Stimulated activated CD4-positive, alpha-beta T cell treated with anti-CD3 and anti-CD28 coated beads, TNF-alpha, amount 100 ng/mL, for 24 hours (primary cell): ENCODE measurements at places on chromosomes 12 and 14.
A peak's percentile ranks its signal among the peaks of the same experiment; 100 is the strongest.

DNA sequence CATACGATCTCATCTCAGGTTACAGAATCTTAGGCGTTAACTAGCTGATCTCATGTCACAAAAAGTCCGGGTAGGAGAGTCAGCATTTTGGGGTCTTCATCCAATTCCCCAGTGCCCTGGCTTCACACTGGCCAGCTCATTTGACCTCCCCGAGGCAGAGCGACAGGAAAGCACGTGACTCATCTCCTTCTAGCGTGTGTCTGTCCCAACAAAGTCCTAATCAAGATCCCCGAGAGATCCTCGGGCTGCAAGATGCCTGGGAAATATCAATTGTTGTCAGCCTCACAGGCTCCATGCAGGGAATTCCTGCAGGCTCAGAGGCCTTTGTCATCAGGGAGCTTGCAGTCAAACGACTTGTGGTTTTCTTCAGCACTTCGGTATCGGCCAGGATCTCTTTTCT is 57.5 kb downstream of the ZNF664 start:
- no peak for DNase-seq

DNA sequence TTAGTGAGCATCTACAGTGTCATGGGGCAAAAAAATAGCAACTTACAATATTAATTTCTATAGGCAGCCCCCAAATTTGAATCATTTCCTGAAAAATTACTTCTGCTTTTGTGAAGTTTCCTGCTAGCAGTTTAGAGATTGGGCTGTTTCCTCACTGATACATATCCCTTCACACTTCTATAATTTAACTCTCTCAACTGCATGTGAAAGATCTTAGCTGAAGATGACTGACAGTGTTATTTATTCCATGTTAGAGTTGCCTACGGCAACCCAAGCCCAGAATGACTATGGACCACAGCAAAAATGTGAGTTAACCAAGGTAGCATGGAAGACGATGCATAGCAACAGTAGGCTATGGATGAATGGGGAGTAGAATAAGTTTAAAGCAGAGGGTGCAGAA is at the start of gene KLRG1:
Gene KLRG1 (plus strand): TSS at position 134 of the 400 bp plus-strand sequence. CDS start 90 bp downstream, at position 224.
- DNase-seq = no peak

DNA sequence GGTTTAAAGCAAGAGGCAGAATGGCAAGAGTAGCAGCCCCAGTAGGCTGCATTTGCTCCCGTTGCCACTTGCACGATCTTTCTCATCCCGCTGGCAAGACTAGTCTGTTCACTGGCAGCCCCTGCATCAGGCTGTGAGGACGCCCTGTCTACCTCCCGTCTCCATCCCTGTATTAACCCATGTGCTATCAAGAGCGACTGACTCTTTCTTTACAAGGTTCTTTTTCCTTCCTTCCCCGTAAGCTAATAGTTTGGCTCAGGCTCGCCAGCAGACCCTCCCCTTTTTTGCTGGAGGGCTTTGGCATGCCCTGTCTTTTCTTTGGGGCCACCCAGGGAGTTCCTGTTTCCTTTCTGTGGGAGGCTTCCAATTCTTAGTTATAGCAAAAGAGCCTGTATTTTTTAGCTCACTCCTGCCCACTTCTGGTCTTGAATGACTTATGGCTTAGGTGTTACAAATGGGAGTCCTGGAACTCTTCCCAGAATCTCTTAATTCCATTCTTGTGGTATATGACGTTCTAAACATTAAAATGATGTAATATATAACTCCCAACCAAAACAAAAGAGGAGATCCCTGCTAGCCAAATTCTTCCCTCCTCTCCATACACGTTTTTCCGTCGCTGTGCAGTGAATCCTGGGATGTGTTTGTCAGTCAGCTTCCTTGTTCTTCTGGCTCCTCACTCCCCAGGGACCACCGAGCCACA is 149.0 kb downstream of the PRKCH start:
- no peak for DNase-seq

DNA sequence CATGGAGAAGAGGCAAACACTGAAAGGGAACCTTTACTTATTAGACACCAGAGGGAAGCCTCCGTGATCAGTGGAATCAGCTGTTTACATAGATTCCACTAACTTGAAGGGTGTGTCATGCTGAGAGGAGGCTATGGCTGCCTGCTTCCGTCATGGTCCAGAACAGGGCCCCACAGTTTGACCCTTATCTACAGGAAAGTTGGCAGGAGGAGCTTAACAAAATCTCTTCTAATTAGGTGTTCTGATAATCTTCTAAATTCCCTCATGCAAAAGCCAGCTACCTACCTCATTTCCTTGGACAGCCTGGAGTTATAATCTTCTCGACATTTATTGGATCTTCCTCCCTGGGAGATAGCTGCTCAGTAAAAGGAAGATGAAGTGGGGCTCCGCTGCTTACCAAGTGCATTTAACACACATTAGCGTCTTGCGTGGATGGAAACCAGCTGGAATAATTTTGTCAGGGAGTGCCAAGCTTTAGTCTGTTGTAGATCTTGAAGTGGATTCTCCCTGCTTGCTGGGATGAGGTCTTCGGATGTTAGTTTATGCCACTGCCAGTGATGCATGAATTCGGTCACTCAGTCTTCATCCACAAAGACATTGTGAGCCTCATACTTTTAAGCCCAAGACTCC is 171.0 kb downstream of the PAH start:
- DNase-seq = no peak

DNA sequence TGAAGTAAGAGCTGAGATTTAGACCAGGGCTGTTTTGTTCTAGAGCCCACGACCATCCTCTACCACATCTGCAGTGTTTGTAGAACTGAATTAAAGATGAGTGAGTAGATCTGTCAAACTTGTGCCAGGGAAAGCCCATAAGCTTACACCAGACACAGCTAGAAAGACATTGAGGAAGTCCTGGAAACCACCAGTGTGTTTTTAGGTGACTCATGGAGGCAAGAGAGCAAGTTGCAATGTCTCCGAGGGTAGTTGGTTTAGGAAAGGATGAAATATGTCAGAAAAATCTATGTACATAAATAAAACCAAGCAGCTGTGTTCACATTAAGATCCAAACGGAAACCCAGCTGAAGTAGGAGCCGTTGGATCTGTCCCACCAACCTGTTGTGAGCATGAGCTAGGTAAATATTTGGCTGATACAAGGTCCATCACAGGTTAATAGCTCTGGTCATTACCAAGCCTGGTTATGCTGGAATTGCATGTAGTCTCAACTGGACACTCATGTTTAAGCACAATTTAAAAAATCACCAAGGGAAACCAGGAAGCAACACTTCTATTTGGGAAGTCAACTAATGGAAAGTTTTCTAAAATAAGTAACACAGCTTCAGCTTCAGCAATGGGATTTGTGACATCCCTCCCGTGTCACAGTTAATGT is 49.9 kb upstream of the PLEKHG3 start:
- no peak for DNase-seq

- DNase-seq = no peak
Observed at GRCh38 chr12:119681728-119682638, 14.1 kb downstream of the PRKAB1 start.

DNA sequence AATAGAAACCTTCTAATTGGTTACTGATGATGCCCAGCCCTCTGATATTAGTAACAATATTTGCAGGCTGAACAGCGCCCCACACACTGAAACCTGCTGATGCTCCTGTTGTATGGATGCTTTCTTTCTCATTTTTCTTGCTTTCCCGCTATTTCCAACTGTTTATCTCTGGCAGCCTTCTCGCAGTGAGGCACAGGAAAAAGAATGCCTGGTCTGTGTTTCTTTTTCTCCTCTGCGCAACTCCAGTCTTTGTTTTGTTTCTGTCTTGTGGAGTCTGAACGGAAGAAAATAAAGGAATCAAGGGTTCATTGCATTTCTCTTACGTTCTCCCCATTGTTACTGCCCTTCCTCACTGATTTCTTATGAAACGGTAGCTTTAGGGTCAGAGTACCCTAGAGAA is 451.2 kb downstream of the EGLN3 start:
- DNase-seq = no peak

DNA sequence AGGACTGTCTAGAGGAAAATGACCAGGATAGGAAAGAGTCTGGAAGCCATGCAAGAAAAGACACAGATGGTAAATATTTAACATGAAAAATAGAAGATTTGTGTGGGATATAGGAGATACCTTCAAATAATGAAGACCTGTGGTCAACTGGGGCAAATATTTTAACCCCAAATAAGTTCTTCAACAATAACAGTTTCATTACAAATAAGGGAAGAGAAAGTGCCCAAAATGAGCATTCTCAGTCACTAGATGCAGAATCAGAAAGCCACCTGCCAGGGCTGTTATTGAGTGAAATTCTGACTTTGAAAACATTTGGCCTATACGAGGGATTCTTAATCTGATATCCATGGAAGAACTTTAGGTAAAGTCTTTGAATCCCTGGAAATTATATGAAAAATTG is 231.2 kb upstream of the PLEKHG7 start:
- DNase-seq = no peak

GRCh38 chr12:10069976-10070375 is 28.8 kb downstream of the CLEC1A start:
- DNase-seq = no peak

GRCh38 chr14:36281309-36281708 is 39.1 kb downstream of the MBIP start:
- DNase-seq = no peak

DNA sequence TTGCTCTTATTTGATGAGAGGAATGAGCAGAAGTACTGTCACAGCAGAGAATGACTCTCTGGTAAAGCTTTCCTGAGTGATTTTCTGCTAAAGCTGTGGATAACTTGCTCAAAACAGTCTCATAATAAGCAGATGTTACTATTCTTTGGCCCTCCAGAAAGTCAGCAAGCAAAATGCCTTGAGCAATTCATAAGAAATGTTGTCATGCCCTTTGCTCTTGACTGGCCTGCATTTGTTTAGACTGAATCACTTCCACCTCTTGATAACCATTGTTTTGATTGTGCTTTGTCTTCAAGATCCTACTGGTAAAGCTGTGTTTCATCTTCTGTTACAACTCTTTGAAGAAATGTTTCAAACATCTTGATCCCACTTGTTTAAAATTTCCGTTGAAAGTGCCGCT is 457.9 kb upstream of the FOXG1 start:
- no peak for DNase-seq

DNA sequence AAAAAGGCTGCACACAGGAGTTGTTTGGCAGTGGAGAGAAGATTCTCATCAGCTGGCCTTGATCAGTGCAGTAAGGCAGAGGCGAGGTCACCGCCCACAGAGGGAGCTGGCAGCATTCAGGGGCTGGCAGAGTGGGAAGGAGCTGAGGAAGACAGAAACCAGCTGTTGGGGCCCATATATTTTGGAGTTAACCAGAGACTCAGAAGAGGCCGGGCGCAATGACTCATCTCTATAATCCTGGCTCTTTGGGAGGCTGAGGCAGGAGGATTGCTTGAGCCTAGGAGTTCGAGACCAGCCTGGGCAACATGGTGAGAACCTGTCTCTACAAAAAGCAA is 17.7 kb downstream of the SMCO2 start:
- DNase-seq = no peak

- no peak for DNase-seq
Observed at GRCh38 chr12:68794653-68795251, 13.2 kb upstream of the MDM2 start.

GRCh38 chr14:73977896-73978295 is 27.8 kb downstream of the COQ6 start:
- DNase-seq = no peak

- DNase-seq = peak; percentile 50
Observed at GRCh38 chr14:21106498-21107282, 5.8 kb downstream of the TMEM253 start.

DNA sequence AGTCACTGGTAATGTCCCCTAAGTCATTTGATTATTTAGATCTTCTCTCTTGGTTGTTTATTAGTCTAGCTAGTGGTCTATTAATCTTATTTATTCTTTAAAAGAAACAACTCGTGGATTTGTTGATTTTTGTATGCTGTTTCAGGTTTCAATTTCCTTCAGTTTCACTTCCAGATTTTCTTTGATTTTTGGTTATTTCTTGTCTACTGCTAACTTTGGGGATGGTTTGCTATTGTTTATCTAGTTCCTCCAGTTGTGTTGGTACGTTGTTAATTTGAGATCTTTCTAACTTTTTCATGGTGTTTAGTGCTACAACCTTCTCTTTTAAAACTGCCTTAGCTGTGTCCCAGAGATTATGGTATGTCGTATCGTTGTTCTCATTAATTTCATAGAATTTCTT is 18.5 kb upstream of the CD69 start:
- DNase-seq = no peak

- DNase-seq = no peak
Observed at GRCh38 chr12:79121486-79121885, 256.9 kb downstream of the SYT1 start.

GRCh38 chr14:93811676-93812075 is 23.4 kb upstream of the PRIMA1 start:
- DNase-seq = no peak

DNA sequence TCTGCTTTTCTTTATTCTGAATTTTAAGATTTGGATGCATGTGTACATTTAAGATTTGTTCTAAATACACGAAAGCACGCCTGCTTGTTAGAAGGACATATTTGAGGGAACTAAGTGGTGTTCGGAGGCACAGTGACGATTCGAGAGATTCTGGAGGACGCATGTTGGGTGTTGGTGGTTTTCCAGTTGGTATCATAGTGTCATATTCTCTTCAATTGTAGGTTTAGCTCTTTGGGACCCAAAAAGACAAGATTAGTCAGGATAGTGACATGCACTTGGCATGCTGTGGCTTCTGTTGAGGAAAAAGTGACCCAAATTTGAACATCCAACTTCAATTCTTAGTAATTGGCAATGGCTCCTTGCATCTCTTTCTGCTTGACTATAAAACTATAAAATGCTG is 30.1 kb downstream of the PRKCH start:
- no peak for DNase-seq

DNA sequence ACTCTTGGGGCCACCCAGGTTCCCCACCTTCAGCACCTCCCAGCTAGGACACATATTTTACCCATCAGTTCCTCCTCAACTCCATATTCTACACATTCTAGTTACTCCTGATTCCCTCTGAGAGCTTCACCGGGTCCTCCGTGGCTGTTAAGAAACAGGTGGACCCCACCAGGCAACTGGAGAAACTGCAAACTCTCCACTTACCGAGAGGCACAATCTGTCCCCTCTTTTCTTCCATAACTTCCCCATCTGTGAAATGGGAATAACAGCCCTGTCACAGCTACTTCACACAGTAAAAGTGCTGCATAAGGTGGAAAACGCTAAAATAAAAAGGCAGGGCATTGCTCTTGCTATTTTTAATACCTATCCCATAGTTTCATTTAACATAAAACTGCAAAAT is 1.5 kb downstream of the SLC7A8 start:
- no peak for DNase-seq

- DNase-seq = no peak
Observed at GRCh38 chr12:116263844-116264243, 13.6 kb downstream of the MED13L start.

DNA sequence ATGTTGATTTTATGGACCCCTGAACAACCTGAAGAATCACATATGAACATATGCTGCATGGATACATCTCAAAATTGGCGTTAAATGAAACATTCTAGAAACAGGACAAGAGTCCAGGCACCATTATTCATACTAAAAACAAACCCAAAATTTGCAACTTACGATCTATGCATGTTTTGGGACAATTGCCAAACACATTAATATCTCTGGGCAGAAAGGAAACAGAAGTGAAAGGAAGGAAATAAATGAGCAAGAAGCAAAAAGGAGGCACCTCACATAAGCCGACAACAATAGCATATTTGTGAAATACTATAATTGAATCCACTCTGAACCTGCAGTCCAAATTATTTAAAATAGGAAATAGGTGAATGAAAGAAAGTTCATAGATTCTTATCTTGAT is 1505.3 kb downstream of the AACS start:
- no peak for DNase-seq
